ENCODE measurements at places on chromosomes 5 and 9. TPM values are rescaled to one million over a fixed set of nuclear protein-coding genes. Genes with fewer than 3 reads are reported as not detected.

GRCh38 chr9:316382-316965 lies 101.8 kb downstream of the DOCK8 start:
- no peak for DNase-seq

Gene PKD2L2
- total RNA-seq, result not detected

Gene C5orf46
- total RNA-seq, result not detected

- no peak for DNase-seq
These were observed 30.8 kb downstream of the NAA35 start for GRCh38 chr9:85971731-85972130.

DNA sequence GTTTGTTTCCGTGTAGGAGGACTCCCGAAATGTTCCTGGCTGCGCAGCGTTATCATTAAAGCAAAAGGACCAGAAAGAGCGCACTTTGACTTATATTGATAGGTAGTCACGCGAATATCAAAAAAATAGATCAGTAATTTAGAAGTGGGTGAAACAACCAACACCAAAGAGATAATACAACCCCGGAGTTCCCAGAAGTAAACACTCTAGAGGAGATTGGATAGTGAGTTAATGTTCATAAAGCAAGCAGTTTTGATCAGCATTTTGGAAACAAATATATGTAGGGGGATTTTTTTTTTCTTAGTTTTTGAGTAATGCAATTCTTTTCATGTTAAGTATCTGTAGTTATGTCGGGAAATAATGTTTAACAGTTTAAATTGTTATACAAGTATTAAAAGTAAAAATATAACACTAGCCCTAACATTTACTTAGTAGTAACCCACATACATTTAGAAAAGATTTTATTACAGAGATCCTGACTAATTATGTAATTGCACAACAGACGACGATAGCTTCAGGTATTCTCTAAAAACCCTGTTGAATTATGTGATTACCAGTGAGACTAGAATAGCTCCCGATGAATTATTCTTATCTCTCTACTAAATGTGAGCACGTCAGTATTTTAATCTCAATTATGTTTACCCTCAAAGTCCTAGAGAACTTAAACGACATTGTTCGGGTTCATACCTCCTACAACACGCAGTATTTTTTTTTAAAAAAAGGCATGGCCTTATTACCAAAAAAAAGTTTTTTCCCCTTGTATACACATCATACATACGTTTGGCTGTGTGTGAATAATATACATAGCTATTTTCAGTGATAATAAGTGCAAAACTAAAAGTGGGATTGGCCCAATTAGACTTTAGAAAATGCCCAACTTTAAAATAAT lies 9.4 kb upstream of the NFIB start:
- DNase-seq, result no peak

Gene RXRA
- 163 TPM for total RNA-seq

GRCh38 chr9:2838371-2839000 lies 5.4 kb downstream of the PUM3 start:
- DNase-seq, result no peak

DNA sequence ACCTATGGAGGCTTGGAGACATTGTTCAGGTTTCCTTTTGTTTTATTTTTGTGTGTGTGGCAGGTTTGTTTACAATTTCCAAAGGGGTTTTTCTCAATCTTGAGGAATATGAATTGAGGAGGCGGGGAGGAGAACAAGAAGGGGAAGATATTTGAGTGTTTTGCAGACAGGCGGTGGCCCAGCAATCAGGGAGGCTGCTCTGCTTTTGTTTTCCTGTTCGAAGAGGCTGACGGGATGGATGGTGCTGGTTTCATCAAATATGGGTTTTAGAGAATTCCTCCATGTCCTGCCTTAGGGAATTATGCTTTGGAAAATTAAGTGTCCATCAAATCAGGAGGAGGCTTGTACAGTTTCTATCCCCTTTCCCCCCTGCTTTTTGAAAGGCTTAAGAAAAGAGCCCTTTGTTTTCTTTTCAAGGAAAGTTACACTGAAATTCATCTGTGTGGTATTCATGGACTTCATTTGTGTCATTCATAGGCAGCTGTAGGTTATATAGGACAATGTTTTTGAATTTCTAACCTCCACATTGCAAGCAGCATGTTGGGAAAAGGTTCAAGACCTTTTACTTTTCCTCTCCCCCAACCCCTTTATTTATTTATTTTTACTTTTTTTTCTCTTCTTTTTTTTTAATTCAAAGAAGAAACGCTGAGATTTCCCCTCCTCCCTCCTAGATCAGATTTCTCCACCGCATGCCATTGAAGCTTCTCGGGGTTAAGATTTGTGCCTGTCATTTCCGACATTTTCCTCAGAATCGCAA lies 107.4 kb downstream of the ZNF462 start:
- no peak for DNase-seq

DNA sequence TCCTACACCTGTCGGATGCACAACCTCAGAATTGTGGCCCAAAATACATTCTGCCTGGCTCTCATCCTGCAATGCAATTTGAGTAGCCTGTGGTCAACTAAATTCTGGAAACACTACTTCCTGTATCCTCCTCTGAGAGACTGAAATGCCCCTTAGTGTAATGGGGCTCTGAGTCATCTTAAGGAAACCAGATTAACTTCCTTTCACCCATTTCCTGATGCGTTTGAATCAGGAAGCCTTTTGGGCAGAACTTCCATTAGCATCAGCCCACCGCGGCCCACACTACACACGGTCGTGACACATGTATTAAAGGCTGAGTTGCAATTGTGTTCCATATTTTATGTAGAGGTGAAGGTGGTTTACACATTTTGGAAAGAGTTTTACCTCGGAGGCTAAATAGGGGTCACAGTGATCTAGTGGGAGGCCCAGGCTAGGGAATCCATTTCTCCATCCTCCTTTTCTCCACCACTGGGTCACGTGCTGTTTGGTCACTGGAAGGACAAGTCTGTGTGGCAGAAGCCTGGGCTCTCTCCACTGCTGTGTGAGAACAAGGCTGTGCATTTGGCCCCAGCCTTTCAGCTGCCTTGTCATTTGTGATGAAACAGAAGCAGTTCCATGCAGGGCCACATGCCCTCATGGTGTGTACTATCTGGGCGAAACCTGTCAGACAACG lies 55.9 kb downstream of the DAP start:
- no peak for DNase-seq

GRCh38 chr9:68678430-68678829 lies 26.6 kb upstream of the PIP5K1B start:
- no peak for DNase-seq

All from left lobe of liver (tissue), 2 donors.